ENCODE measurements at places on chromosomes 3 and 15. TPM values are rescaled to one million over a fixed set of nuclear protein-coding genes. Genes with fewer than 3 reads are reported as not detected.

DNA sequence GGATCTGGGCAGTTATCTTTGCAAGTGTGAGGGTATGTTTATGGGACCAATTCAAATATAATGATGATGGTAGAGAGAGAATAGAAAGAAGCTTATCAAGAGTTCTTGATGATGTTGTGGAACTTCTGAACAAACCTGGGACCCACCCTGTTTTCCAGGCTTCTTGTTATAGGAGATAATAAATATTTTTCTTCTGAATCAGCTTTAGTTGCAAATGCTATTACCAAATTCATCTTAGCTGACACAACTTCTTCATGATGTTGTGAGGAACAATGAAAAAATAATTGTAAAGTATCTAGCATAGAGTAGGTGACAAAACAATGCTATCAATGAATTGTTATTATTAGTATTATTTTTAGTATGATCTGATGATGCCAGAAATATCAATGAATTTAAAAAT is 43.5 kb upstream of the PTX3 start:
- DNase-seq: no peak

DNA sequence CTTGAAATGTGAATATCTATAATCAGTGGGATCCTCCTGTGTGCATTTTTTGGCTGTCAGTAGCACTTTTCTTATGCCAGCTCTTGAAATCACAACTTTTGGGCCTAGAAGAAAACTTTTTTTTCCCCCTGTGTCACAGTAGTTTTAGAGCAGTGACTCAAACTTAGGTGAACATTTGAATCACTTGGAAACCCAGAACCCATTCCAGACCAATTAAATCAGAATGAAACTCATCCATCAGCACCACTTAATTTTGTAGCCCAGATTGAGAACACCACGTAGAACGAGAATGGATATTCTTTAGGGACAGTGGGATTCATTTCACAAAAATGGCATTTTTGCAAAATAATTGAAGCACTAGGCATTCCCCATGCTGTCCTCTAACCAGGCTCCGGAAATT is 224.8 kb upstream of the NANOGP8 start:
- no peak for DNase-seq

DNA sequence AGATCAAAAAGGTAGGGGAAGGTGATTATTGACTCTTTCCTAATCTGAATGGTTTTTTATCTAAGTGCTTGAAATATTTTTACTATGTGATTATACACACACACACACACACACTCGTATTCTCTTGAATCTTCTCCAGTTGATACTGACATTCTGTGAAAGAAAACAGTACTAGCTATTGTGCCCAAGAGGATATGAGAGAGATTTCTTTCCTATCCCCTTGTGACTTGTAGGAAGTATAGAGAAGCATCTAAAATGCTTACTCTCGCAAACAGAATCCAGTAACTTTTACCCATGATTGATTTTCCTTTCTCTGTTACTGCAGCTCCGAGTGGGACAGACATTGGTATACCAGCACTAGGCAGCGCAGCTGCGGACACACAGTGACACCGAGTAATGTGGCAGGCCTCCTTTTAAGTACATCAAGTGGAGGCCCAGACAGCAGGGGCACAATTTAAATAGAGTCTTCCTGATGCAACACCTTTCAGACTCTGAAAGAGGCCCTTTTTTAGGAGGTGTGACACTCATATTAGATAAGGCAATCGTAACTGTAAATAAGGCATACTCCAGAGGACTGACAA is 421.0 kb upstream of the CNTN4 start:
- no peak for DNase-seq

- DNase-seq: no peak
These were observed 286.4 kb downstream of the TBC1D5 start for GRCh38 chr3:17456046-17456445.

DNA sequence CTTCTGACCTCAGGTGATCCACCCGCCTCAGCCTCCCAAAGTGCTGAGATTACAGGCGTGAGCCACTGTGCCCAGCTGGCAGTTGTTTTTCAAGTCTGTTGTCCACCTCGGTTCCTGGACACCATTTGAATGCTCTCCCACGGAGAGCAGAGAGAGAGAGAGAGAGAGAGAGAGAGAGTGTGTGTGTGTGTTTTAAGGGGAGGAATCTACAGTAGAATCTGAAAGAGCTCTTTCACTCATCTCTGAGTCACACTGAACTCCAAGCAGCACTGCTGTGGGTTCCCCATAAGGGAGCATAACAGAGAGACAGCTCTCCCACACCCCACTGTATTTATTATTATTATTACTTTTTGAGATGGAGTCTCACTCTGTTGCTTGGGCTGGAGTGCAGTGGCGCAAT is 156.6 kb downstream of the RPLP1 start:
- no peak for DNase-seq

DNA sequence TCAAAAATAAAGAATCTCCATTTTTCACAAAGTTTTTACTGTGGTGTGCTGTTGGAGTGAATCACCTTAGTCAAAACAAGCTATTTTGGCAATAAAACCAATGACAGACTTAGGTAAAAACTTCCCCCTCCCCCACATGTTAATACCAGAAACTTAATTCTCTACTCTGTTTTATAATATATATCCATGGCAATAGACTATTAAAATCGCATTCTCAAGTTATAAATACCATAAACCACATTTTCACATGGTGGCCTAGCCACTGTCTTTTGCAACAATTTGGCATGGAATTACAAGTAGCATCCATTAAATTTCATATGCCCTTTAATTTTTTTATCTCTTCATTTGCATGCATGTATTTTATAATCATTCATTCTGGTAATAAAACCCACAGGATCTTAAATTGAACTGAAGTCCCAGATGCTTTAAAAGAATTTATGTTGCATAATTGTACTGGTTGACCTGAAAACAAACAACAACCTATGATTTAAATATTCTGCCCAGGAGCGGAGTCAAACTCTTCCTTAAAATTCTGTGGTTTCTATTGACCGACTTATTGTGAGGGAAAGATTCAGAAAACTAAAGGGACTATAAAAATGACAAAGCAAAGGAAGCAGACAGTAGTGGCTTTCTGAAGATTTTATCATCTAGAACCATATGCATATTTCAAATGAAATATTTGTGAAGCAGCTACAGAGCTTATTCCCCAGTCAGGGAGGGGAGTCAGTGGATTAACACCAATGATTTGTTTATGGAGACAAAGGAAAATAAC is 229.0 kb upstream of the TBL1XR1 start:
- no peak for DNase-seq

DNA sequence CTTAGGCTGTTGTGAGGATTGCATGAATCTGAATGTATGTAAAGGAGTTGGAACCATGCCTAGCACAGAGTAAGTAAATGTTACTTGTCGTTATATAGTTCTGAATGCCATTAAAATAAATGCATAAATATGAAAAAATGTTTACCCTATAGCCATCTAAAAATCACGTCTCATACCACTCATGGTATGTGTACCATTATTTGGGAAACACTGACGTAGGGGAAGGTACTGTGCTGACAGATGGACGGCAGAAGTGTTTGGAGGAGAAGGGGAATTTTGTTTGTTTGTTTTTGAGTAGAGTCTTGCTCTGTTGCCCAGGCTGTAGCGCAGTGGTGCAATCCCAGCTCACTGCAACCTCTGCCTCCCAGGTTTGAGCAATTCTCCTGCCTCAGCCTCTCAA is 30.5 kb upstream of the PDZRN3 start:
- DNase-seq: no peak

Gene SPINK8
- not detected for total RNA-seq

Gene TP63
- total RNA-seq: not detected

All from uterus (tissue), 4 donors.